ENCODE measurements at places on chromosomes 7 and 10. TPM values are rescaled to one million over a fixed set of nuclear protein-coding genes. Genes with fewer than 3 reads are reported as not detected.

FEZF1 gene
- not detected for total RNA-seq

PRR15 gene
- 0.83 TPM for total RNA-seq

ZNF239 gene
- 1.3 TPM for total RNA-seq

NACAD gene
- total RNA-seq, result 0.17 TPM

PTF1A gene
- total RNA-seq, result not detected

PTPRN2 gene
- total RNA-seq, result 0.91 TPM

GRK5 gene
- 6.9 TPM for total RNA-seq

AGMO gene
- total RNA-seq, result not detected

AOAH gene
- 0.33 TPM for total RNA-seq
